Ovary (tissue), 10 donors: ENCODE measurements at places on chromosomes 5 and 9. TPM values are rescaled to one million over a fixed set of nuclear protein-coding genes. Genes with fewer than 3 reads are reported as not detected.

Gene PLAC8L1
- not detected for total RNA-seq

Gene C8G
- total RNA-seq, result not detected

Gene SPAAR
- 0.97 TPM for total RNA-seq

Gene EIF4E1B
- not detected for total RNA-seq

Gene LRRC19
- total RNA-seq, result not detected

Gene OR13C2
- not detected for total RNA-seq

Gene KCNIP1
- 0.99 TPM for total RNA-seq

Gene CDKN2B
- total RNA-seq, result 1.7 TPM

Gene GMCL2
- not detected for total RNA-seq

Gene PCA3
- not detected for total RNA-seq

Gene SLC24A2
- 0.69 TPM for total RNA-seq

GRCh38 chr5:175680020-175680419 is 22.1 kb downstream of the HRH2 start:
- H3K27me3 ChIP-seq, result no peaks in the 10 kb centered on the region
- DNase-seq, result no peak
- no peak overlapping the region for H3K27ac ChIP-seq
- no peaks in the 10 kb centered on the region for H3K4me1 ChIP-seq

GRCh38 chr9:136615631-136616306 is 46.9 kb upstream of the EGFL7 start:
- no peak overlapping the region for H3K27ac ChIP-seq
- H3K36me3 ChIP-seq, result no peaks in the 10 kb centered on the region

- peaks cover 3% of the 10 kb centered on the region for H3K4me1 ChIP-seq
- no peak overlapping the region for H3K27ac ChIP-seq
- DNase-seq, result no peak
- no peaks in the 10 kb centered on the region for H3K36me3 ChIP-seq
- no peaks in the 10 kb centered on the region for H3K27me3 ChIP-seq
Observed at GRCh38 chr5:158701406-158702177, 398.1 kb downstream of the EBF1 start.

DNA sequence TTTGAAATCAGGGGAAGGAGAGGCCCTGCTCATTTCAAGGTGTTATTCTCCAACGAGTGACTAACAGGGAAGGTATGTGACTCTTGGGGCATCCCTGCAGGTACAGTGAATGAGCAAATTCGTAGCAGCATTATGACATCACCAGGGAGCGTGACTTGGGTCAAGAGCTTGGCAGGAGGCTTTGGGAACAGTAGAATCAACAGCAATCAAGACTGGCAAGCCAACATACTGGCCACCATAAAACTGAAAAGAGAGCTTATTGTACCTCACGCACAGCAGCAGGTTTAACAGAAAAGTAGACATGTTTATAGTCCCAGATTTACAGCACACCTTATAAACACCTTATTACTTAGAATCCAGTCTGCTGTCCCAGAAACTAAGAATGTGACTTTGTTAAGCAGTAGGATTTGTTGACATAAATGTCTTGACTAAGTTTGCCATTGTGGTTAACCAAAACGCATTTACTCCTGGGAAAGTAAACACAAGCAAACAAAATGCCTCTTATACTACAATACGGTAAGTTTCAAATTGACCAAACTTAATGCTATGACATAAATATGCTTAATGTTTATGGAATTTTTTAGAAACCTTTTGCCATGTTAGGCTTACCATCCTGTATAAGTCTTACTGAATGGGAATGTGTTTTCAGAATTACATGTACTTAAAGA is 297.8 kb downstream of the NPR3 start:
- H3K27me3 ChIP-seq, result no peaks in the 10 kb centered on the region
- no peaks in the 10 kb centered on the region for H3K36me3 ChIP-seq
- no peak for DNase-seq
- H3K27ac ChIP-seq, result no peak overlapping the region

DNA sequence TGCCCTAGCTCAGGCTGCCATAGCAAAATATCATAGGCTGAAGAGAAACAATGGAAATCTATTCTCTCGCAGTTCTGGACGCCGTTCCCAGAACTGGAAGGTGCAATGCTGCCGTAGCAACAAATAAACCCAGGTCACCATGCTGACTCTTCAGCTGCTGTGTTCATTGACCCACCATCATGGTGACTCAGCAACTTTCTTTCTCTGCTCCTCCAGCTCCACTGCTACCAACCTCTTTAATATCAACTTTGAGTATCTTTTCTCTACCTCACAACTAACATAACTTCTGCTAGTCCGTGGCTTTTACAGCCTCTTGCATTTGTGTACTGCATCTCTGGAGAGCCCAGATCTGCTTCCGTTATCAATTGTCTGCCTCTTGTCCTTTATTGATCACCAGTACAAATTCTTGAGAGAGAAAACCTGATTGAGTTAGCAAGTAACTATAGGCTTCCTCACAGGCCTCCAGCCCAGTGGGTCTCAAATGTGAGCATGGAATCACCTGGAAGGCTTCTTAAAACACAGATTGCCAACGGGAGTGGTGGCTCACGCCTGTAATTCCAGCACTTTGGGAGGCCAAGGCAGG is 47.3 kb upstream of the SLC30A5 start:
- no peaks in the 10 kb centered on the region for H3K36me3 ChIP-seq
- DNase-seq, result no peak
- no peaks in the 10 kb centered on the region for H3K27me3 ChIP-seq
- no peak overlapping the region for H3K27ac ChIP-seq

GRCh38 chr5:64688391-64688790 is 1.9 kb upstream of the SHISAL2B start:
- no peak for DNase-seq
- no peak overlapping the region for H3K4me3 ChIP-seq
- H3K4me1 ChIP-seq, result no peaks in the 10 kb centered on the region

DNA sequence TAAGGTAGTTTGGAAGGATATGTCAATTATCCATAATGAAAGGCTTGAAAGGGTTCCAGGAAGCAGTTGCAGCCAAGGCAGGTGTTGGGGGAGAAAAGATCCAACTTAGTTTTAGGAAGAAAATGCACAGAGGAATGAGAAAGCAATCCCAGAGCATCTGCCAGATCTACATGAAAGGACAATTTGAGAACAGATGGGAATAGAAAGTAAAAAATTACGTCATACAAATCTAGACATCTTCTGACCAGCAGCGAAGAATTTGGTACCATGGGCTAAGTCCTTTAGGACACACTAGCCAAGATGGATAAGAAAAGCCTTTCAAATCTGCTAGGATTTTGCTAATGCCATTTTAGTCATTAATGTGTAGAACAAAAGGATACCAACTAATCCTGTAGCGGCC is 244.1 kb upstream of the PRR16 start:
- no peak for DNase-seq
- no peak overlapping the region for H3K27ac ChIP-seq
- H3K4me1 ChIP-seq, result no peaks in the 10 kb centered on the region
- H3K36me3 ChIP-seq, result no peaks in the 10 kb centered on the region
- H3K27me3 ChIP-seq, result no peaks in the 10 kb centered on the region
- H3K4me3 ChIP-seq, result no peak overlapping the region

GRCh38 chr5:157378509-157378908 is 81.5 kb upstream of the NIPAL4 start:
- H3K27ac ChIP-seq, result no peak overlapping the region
- no peak for DNase-seq
- no peaks in the 10 kb centered on the region for H3K27me3 ChIP-seq

- peak overlapping the region; percentile 93 for H3K27ac ChIP-seq
- H3K4me3 ChIP-seq, result peak overlapping the region; percentile 88
- H3K36me3 ChIP-seq, result no peaks in the 10 kb centered on the region
- H3K27me3 ChIP-seq, result no peaks in the 10 kb centered on the region
Observed at GRCh38 chr5:77492653-77493000, 511 bp upstream of the WDR41 start.

DNA sequence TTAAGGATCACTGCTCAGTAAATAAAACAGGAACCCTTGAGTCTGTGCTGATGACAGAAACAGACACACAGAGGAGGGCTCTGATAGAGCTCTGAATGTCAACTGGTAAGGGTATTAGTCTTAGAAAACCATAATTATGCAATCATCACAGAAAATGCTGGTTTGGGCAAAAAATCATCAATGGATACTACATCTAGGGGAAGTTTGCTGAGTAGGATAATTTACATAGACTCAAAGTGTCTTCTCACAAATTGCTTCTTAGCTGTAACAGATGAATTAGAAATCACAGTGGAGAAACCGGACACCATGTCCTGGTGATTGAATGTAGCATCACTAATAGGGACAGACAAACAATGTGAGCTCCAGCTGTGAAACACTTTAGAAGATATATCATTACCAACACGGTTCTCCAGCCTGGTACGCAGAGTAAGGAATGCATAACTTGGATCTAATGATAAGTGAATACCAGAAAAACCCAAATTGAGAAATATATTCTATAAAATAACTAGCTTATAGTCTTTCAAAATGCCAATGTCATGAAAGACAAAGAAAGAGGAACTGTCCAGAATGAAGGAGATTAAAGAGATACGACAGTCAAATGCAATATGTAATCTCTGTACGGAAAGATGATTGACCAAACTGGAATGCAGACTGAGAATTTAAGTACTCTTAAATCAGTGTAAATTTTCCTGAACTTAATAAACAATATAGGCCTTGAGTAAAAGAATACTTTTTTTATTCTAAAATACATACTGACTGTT is 17.3 kb downstream of the CHD1 start:
- H3K4me3 ChIP-seq, result no peak overlapping the region
- peaks cover 3% of the 10 kb centered on the region for H3K4me1 ChIP-seq
- no peaks in the 10 kb centered on the region for H3K27me3 ChIP-seq

GRCh38 chr5:154276261-154276972 is 85.9 kb downstream of the GALNT10 start:
- H3K4me1 ChIP-seq, result peaks cover 32% of the 10 kb centered on the region
- H3K36me3 ChIP-seq, result no peaks in the 10 kb centered on the region
- no peak for DNase-seq
- no peak overlapping the region for H3K4me3 ChIP-seq
- no peaks in the 10 kb centered on the region for H3K27me3 ChIP-seq
- peak overlapping the region; percentile 72 for H3K27ac ChIP-seq

DNA sequence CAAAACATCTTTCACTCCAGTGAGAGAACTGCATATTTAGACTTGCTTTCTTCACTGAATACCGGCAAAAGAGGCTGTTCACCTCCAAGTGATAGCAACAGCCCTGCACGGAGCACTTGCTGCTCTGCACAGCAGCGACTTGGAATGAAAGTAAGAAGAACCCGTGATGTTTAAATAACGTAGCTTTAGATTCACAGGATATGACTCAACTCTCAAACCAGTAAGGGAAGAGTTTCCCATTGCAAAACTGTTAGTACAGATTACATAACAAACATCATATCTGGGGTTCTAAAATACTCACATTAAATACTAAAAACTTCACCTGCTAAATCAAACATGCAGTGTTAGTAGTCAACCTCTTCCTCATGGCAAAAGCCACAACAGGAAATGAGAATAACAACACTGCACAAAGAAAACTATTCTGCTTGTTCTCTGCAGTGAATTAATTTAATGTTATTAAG is 203.4 kb downstream of the MCTP1 start:
- no peaks in the 10 kb centered on the region for H3K27me3 ChIP-seq
- H3K4me3 ChIP-seq, result peak overlapping the region; percentile 15
- H3K27ac ChIP-seq, result no peak overlapping the region

DNA sequence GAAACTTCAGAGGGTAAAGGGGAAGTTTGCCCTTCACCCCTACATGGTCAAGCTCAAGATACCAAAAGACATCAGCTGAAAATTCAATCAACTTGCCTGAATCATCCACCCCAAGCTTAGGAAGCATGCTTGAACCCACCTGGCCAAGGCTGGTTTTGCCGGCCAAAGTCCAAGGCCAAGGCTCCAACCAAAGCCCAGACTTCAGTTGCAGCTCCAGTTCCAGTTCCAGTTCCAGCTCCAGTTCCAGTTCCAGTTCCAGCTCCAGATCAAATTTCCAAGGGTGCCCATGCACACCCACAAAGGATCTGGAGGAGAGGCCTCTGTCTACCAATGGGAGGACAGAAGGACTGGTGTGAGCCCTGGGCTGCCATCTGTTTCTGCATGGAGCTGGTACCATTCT is 4.6 kb upstream of the SERINC5 start:
- DNase-seq, result no peak
- no peak overlapping the region for H3K27ac ChIP-seq
- no peaks in the 10 kb centered on the region for H3K4me1 ChIP-seq
- no peak overlapping the region for H3K4me3 ChIP-seq
- no peaks in the 10 kb centered on the region for H3K27me3 ChIP-seq

DNA sequence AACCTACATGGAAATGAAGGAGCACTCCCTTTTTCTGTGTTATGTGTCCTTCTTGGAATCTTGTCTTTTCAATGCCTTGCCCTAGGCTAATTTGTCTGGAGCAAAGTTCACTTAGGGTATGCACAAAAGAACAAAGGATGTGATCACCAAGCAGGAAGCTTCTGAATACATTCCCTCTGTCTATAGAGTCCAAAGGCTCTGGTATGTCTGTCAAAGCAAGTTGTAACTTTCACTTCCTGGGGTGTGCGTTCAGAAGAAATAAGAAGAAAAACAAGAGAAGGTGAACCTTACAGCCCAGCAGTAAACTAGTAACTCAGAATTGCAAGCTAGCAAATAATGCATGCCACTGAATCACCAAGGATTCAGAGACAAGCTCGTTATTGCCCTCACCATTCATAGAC is 31.7 kb upstream of the CDH6 start:
- no peaks in the 10 kb centered on the region for H3K27me3 ChIP-seq
- H3K36me3 ChIP-seq, result no peaks in the 10 kb centered on the region
- no peaks in the 10 kb centered on the region for H3K4me1 ChIP-seq
- H3K27ac ChIP-seq, result no peak overlapping the region
- DNase-seq, result no peak

GRCh38 chr5:110836851-110837250 is 98.0 kb downstream of the SLC25A46 start:
- H3K27me3 ChIP-seq, result no peaks in the 10 kb centered on the region
- no peaks in the 10 kb centered on the region for H3K36me3 ChIP-seq
- H3K4me1 ChIP-seq, result no peaks in the 10 kb centered on the region

- no peak overlapping the region for H3K4me3 ChIP-seq
- DNase-seq, result no peak
- no peaks in the 10 kb centered on the region for H3K27me3 ChIP-seq
Observed at GRCh38 chr5:157599565-157599964, 24.0 kb upstream of the ADAM19 start.

GRCh38 chr5:17358031-17358430 is 140.0 kb upstream of the TAF11L2 start:
- H3K27ac ChIP-seq, result no peak overlapping the region
- H3K36me3 ChIP-seq, result no peaks in the 10 kb centered on the region
- H3K27me3 ChIP-seq, result no peaks in the 10 kb centered on the region
- DNase-seq, result no peak
